ENCODE measurements at places on chromosomes 3 and 15.

- DNase-seq: peak; percentile 34
These were observed 82.8 kb downstream of the PPARG start for GRCh38 chr3:12371525-12372140.

- peak; percentile 19 for DNase-seq
These were observed 366.3 kb downstream of the TIGIT start for GRCh38 chr3:114660124-114660523.

GRCh38 chr15:83118291-83118827 lies 10.9 kb downstream of the TM6SF1 start:
- no peak for DNase-seq

GRCh38 chr15:58383876-58384275 lies 47.9 kb upstream of the LIPC start:
- DNase-seq: no peak

GRCh38 chr3:142086581-142087090 lies 62.7 kb downstream of the TFDP2 start:
- DNase-seq: no peak

DNA sequence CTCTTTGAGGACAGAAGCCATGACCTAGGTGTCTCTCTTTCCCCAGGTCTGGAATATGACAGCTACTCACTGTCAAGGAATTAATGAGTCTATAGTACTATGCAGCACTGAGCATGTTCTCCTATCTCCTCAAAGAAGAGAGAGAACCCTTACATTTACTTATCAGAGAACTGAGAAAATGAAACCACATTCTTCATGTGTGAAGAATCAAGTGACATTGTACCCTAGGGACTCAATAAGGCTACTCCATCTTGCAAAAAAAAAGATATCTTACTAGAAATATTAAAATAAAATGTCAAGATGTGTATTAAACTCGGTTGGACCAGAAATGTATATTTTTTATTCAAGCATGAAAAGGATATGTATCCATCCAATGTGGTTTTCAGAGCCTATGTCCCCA lies 133.2 kb upstream of the COL8A1 start:
- no peak for DNase-seq

DNA sequence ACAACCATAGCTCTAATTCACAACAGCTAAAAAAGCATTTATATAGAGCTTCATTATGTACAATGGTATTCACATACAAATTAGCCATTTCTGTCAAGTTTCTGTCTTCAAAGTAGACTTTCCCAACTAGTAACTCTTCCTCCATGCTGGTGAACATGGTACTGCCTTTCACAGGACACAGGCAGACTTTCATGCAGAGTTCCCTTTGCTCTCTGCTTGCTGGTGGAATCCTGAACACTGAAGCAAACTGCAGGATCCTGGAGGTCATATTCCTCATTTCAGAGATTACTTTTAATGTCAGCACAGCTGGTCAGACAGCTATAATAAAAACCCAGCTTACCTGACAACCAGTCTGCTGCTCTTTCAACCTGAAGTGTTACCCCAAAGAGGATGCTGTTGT lies 53.6 kb downstream of the TASOR start:
- no peak for DNase-seq

DNA sequence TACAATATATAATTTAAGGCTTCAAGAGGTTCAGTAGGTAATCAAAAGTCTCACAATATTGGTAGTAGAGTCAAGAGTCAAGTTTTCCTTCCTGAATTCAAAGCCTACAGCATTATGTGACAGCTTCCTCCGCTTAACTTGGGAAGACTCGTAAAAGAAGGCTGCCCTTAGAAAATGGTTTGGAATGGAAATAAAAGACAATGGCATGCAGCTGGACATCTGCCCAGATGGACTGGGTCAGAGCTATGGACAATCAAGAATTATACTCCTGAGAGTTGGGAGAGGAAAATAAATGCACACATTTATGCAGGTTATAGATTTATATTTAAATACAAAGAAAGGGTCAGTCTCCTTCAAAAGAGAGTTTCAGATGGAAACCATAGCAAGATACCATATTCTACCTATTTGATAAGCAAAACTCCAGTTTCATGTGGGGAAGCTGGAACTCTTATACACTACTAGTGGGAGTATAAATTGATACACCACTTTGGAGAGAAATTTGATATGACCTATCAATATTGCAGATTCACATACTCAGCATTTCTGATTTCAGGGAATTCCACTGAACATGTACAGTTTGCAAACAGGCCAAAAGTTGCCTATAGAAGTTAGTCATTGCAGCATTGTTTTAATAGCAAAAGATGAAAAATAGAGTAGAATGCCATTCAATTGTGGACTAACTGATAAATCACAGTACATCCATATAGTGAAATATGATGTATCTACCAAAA lies 6.1 kb downstream of the CRYBG3 start:
- DNase-seq: no peak
